Smooth muscle cell of the coronary artery (primary cell): ENCODE measurements at places on chromosomes 5 and 9. TPM values are rescaled to one million over a fixed set of nuclear protein-coding genes. Genes with fewer than 3 reads are reported as not detected.

Gene DNAJC18
- 4.8 and 7.5 TPM in 2 replicates for total RNA-seq

Gene ZDHHC11
- 0.94 and 1.3 TPM in 2 replicates for total RNA-seq

Gene LRRC70
- total RNA-seq, result 0.53 and 1.4 TPM in 2 replicates

Gene SLC1A3
- 0.15 and 33.9 TPM in 2 replicates for total RNA-seq

Gene SPATA31C1
- not detected in 2 replicates for total RNA-seq

Gene GDA
- not detected in 2 replicates for total RNA-seq

Gene JAKMIP2
- 0.15 TPM in 1 of 2 replicates, not detected in the other for total RNA-seq

Gene CCNO
- 0.30 TPM in 1 of 2 replicates, not detected in the other for total RNA-seq

Gene FCN2
- total RNA-seq, result not detected in 2 replicates

Gene TRPM3
- 0.90 and 11.9 TPM in 2 replicates for total RNA-seq

Gene PLAC8L1
- total RNA-seq, result not detected in 2 replicates

Gene ADCY2
- under 0.01 TPM in 2 replicates for total RNA-seq

Gene FGF10
- total RNA-seq, result not detected in 2 replicates

Gene SLC46A2
- not detected in 2 replicates for total RNA-seq

Gene IL5
- total RNA-seq, result not detected in 2 replicates

Gene ADAMTS6
- 51.0 and 103 TPM in 2 replicates for total RNA-seq

Gene KIF24
- total RNA-seq, result 0.35 and 0.68 TPM in 2 replicates

Gene GABRA1
- not detected in 2 replicates for total RNA-seq

Gene ANXA2R
- total RNA-seq, result 1.4 and 2.0 TPM in 2 replicates

Gene PRSS3
- 4.7 and 8.0 TPM in 2 replicates for total RNA-seq

Gene ABO
- not detected in 2 replicates for total RNA-seq

Gene LECT2
- not detected in 2 replicates for total RNA-seq

Gene DDX31
- total RNA-seq, result 4.9 and 8.3 TPM in 2 replicates

Gene QRFP
- total RNA-seq, result not detected in 2 replicates

Gene TAF11L13
- total RNA-seq, result not detected in 2 replicates

Gene CDH12
- total RNA-seq, result not detected in 2 replicates

Gene PCDHB14
- total RNA-seq, result 0.59 and 2.1 TPM in 2 replicates

Gene PTGER4
- total RNA-seq, result 2.6 and 8.7 TPM in 2 replicates

Gene GCNT4
- 1.9 and 2.7 TPM in 2 replicates for total RNA-seq

Gene GRIA1
- total RNA-seq, result 2.1 TPM in 1 of 2 replicates, not detected in the other

Gene GFI1B
- total RNA-seq, result 0.60 TPM in 1 of 2 replicates, not detected in the other

Gene LPAR1
- 26.2 and 105 TPM in 2 replicates for total RNA-seq

Gene CSF1R
- total RNA-seq, result 0.30 TPM in 1 of 2 replicates, not detected in the other
